ENCODE measurements at places on chromosomes 1 and 21. TPM values are rescaled to one million over a fixed set of nuclear protein-coding genes. Genes with fewer than 3 reads are reported as not detected.
A peak's percentile ranks its signal among the peaks of the same experiment; 100 is the strongest.

DNA sequence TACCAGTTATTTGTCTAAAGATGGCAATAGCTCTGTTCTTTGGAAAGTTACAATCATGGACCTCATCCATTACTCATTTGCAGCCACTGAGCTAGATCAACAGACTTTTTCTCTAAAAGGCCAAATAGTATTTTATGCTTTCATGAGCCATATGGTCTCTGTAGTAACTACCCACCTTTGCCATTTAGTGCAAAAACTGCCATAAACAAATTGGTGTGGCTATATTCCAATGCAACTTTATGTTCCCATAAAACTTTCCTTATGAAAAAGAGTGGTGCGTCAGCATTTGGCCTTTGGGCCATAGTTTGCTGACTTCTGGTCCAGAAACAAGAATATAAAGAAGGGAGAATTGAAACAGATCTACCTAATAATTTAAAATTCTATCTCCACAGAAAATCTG lies 20.1 kb upstream of the KCTD3 start:
- no peak for DNase-seq

The GABRD gene
- total RNA-seq, result not detected

The IL24 gene
- 0.54 TPM for total RNA-seq

DNA sequence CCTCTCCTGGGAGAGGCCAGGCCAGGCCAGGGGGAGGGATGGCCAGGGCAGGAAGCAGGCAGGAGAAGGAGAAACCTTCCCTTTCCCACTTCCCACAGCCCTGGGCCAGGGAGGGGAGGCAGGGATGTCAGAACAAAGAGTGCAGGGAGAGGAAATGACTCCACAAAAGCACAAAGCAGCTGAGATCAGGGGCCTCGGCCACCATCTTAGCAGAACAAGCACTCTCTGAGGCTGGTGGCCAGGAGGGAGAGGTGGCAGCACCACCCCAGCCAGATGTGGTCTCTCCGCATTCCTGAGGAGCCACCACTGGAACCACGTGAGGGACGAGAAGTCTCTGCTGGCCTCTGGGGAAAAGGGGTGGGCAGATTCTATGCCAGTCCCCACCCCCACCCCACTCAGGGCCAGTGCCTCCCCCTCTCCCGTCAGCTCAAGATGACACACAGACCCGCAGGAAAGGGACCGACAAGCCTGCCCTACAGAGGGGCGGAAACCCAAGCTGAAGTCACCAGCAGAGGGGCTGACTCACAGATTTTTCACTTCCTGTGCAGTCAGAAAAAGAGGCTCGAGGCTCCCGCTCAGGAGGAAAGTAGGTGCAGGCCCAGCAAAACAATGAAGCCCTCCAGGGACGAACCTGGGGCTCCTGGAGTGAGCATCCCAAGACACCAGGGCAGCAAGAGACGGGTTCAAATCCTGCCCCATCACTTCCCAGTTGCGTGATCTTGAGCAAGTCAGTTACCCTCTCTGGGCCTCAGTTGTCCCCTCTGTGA lies 24.1 kb upstream of the ALDH4A1 start:
- DNase-seq, result peak; percentile 94

DNA sequence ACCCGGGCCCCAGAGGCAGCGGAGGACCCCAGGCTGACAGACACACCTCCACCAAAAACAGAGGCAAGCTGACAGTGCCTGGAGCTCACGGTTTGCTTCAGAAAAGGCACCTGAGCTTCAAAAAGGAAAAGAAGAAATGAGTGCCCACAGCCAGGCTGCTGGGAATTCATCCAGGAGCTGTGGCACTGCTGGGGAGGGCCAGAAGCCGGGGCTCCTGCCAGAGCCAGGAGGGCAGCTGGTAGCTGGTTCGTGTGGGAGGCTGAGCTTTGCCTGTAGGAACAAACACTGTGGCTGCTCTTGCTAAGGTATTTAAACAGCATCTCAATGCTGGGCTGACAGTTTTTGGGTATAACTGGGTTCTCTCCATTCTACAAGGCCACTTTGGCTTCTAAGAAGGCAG lies 19.5 kb downstream of the KCNJ6 start:
- no peak for DNase-seq

The SEC16B gene
- not detected for total RNA-seq

Measured in activated CD8-positive, alpha-beta T cell treated with anti-CD3 and anti-CD28 coated beads for 36 hours (primary cell).